Stimulated activated CD8-positive, alpha-beta memory T cell treated with anti-CD3 and anti-CD28 coated beads, Interleukin-2, amount 100 ng/mL, for 1 hour (primary cell): ENCODE measurements at places on chromosomes 5 and 9.

DNA sequence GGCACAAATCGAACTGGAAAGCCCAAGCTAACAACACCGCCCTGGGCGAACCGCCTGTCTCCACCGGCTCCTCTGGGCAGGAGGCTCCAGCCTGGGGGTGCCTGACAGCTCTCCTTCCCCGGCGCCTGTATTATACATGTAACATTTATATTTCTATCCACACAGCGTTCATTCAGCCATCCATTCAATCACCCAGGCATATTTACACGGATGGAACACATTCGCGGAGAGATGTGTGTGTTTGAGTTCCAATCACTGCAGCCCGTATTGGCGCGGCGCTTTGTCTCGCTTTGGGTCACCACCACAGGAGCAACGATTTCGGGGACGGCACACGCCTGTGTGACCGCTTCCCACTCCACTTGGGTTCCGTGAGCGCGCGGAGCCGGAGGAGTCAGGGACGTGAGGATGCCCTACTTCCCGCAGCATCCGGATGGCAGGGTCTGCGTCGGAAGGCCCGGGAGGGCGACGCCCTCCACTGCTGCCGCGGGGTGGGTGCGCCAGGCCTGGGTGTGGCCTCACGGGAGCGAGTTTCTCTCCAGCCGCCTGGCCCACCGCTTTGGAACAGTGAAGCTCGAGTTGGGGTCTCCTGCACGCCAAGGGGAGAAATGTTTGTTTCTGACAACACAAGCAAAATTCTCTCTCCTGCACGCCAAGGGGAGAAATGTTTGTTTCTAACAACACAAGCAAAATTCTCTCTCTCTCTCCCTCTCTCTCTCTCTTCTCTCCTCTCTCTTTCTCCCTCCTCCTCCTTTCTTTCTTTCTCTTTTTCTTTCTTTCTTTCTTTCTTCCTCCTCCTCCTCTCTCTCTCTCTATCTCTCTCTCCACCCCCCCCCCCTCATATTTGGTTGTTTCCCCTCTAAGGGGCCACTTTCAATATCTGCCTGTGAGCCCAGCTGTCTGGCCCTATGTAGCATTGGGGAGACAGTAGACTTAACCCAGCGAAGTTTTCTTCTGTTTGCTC, 1.1 kb upstream of the SV2C start:
- DNase-seq: no peak

- DNase-seq: no peak
These were observed 315.5 kb downstream of the SEMA5A start for GRCh38 chr5:9230355-9230754.

- no peak for DNase-seq
These were observed 141.7 kb downstream of the SV2C start for GRCh38 chr5:76224898-76225297.

DNA sequence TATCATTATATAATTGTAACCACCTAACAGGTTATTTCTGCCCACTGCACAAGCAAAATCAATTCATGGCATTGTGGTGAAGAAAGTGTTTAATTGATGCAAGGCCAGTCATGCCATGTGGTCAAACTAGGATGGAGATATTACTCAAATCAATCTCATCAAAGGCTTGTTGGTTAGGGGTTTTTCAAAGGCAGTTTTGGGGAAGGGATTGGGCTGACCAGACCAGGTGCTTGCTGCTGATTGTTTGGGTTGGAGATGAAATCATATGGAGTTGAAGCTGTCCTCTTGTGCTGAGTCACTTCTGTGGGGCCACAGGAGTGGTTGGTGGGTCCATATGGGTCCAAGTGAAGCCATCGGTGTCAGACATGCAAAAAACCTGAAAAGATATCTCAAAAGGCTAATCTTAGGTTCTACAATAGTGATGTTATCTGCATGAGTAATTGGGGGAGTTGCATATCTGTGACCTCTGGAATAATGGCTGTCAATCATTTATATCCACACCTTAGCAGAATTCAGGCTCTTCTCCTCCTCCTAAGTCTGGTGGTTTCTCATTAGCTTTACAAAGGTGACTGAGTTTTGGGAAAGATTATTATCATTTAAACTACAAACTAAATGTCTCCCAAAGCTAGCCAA, 44.9 kb downstream of the HMGCS1 start:
- DNase-seq: no peak

DNA sequence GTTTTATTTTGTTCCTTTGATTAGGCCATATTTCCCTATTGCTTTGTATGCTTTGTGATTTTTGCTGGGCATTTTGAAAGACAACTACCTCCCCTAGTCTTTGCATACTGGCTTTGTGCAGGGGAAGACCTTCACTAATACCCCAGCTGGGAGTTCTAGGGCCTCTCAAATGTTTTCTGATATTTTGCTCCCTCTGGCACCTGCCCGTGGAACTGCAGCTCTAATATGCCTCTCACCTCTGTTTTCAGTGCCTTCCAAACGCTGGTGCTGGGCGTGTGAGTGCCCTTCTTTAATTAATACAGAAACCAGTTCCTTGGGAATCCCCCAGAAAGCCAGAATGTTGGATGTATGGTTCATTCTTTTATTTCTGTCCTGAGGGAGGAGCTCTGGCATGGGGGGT, 204.5 kb downstream of the COMMD10 start:
- DNase-seq: no peak

GRCh38 chr5:80266566-80266965, 10.7 kb upstream of the SERINC5 start:
- DNase-seq: no peak

DNA sequence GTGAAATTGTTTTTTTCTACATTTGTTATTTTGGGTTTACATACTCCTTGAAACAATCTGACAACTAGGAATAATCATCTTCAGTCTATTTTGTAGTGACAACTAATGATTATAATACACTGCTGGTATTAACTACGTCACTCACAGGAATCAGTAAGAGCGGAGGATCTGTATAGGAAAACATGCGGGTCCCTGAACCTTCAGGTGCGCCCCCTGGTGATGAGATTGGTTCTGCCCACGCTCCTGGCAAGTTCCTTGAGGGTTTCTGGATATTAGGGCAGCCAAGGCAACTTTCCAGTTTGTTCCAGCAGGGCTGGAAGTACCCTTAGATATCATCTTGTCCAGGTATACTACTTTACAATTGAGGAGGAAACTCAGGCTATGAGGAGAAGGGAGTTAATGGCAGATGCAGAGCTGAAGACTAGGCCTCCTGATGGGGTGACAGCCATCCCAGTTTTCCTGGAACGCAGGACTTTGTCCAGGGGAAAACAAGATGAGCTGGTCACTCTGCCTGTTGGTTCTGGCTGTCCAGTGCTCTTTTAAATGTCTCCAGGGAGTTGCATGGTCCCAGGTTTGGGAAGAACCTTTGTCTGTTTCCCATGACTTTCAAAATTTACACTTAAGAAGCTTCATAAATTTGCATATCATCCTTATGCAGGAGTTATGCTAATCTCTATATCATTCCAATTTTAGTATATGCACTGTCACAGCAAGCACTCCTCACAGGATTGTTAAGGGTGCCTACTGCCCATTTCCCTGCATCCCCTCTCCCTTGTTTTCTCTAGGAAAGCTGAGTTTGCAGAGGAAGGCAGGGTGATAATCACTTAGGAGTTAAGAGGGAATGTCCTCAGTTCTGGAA, 14.9 kb upstream of the WNT8A start:
- DNase-seq: peak; percentile 19

GRCh38 chr5:136014049-136015002, 14.5 kb upstream of the TGFBI start:
- DNase-seq: no peak

GRCh38 chr9:129317179-129318011, 139.3 kb upstream of the IER5L start:
- DNase-seq: no peak

DNA sequence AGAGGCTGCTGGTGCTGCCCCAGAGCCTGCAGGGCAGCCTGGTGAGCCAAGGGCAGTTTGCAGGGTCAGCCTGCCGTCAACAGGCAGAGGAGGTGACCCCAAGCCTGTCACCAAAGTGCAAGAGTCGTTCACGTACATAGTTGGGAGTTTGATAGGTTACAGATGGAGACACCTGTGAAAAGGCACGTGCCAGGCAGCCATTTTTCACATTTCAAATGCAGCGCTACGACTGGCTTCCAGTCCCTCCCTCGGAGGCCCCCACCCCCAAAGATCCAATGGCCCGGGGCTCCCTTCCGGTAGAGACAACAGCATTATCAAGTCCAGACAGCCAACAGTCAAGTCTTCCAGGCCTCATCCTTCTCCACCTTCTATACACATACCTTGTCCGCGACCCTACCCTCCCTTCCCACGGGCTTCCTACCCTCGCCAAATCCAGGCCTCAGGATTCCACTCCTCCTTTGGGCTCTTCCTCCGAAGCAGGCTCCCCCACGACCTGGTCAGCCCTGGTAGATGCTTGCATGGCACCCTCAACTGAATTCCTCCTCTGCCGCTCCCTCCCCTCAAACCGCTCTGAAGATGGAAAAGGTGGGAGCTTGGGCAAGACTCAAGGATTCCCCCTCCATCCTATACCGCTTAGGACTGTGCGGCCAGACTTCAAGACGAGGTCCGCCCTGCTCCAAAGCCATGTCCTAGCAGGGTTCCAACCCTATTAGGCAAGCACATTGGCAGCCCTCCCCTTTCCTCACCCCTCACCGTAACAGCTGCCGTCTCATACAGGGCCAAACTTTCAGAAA, 13.2 kb downstream of the HNRNPH1 start:
- no peak for DNase-seq

- DNase-seq: no peak
These were observed 198.7 kb downstream of the C9orf50 start for GRCh38 chr9:129422032-129422842.
